Gastroesophageal sphincter (tissue), 4 donors: ENCODE measurements at places on chromosomes 13 and 19. TPM values are rescaled to one million over a fixed set of nuclear protein-coding genes. Genes with fewer than 3 reads are reported as not detected.

DNA sequence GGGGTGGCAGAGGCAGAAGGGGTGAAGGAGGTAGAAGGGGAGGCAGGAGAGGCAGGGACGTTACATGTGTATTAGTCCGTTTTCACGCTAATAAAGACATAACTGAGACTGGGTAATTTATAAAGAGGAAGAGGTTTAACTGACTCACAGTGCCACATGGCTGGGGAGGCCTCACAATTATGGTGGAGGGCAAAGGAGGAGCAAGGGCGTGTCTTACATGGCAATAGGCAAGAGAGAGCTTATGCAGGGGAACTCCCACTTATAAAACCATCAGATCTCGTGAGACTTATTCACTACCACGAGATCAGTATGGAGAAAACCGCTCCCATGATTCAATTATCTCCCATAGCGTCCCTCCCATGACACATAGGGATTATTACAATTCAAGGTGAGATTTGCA is 19.0 kb upstream of the ACOD1 start:
- ATAC-seq: no peak
- H3K27ac ChIP-seq: no peak overlapping the region
- H3K4me1 ChIP-seq: no peaks in the 10 kb centered on the region

DNA sequence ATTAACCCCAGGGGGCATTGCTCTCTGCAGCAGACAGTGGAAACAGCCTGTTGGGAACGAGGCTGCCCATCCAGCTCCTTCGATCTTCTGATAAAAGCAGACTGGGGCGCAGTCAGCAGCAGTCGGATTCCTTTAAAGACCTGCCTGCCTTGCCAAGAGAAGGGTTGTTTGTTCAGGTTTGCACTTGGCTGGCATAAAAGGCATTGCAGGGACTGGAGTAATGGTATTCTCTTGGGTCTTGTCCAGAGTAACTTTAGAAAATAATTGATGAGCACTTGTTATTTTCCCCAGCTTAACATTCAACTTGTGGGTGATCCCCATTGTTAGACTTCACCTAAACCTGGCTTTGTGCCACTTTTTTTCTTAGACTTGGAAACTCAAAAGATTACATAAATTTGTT is 67.3 kb upstream of the SLC10A2 start:
- H3K4me1 ChIP-seq: no peaks in the 10 kb centered on the region
- no peaks in the 10 kb centered on the region for H3K36me3 ChIP-seq
- H3K4me3 ChIP-seq: no peak overlapping the region
- H3K27ac ChIP-seq: no peak overlapping the region

GRCh38 chr13:49419276-49419675 is 24.6 kb downstream of the CAB39L start:
- no peak overlapping the region for H3K27ac ChIP-seq
- H3K4me1 ChIP-seq: no peaks in the 10 kb centered on the region
- no peak overlapping the region for H3K4me3 ChIP-seq
- H3K27me3 ChIP-seq: no peaks in the 10 kb centered on the region
- no peak for ATAC-seq

- ATAC-seq: no peak
- H3K4me1 ChIP-seq: peaks cover 11% of the 10 kb centered on the region
- H3K4me3 ChIP-seq: no peak overlapping the region
- no peak overlapping the region for H3K27ac ChIP-seq
- H3K27me3 ChIP-seq: no peaks in the 10 kb centered on the region
Observed at GRCh38 chr19:48678201-48678600, 5.4 kb upstream of the NTN5 start.

DNA sequence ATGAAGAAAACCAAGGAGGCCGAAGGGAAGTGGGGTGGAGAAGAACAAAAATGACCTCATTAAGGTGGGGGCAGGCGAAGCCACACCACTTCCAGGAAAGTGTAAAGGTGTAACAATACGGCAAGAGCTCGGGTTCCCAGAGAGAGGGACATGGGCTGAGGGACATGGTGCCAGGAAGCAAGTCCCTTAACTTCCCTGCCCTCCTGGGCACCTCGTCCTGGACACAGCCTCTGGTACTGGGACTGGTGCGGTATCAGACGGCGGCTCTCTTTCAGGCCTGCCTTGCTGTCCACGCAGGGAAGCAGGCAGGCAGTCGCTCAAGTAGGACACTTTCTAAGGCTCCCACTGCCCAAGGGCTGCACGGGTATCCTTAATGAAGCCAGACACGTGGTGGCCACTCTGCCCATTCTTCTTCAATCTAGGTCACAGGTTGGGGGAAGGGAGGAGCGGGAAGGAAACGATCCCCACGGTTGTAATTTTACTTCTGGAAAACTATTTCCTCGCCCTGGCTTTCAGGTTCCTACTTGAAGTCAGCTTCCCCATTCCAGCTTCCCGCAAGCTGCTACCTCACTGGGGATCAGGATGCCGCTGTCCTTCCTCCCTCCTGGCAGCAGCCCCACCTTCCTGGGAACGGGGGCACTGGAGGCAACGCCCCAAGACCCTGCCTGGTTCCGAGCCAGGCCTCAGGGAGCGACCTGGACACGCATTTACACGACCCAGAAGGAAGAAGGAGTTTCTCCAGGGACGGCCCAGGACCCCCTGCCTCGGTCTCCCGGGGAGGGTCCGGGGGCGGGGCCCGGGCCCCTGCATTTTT is 1.2 kb downstream of the AP3D1 start:
- peak overlapping the region; percentile 71 for H3K4me3 ChIP-seq
- peaks cover 8% of the 10 kb centered on the region for H3K36me3 ChIP-seq
- no peak for ATAC-seq
- H3K27me3 ChIP-seq: no peaks in the 10 kb centered on the region

DNA sequence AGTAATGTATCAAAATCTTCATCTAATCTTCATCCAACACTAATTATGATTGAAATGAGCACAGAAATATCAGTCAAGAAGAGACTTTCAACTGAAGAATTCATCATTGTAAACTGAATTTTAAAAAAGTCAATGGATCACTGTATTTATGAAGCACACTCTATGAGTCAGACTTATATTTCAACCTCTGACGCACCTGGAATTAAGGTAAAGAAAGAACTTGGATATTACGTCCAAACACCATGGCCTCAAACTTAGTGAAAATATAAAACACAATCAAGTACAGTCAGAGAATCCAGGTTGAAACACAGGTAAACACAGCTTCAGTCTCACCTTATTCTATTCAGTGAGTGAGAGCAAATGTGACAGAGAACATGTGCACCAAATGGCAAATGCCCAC is 39.5 kb downstream of the MIPEP start:
- H3K27me3 ChIP-seq: no peaks in the 10 kb centered on the region
- ATAC-seq: no peak
- no peak overlapping the region for H3K4me3 ChIP-seq
- no peaks in the 10 kb centered on the region for H3K36me3 ChIP-seq
- no peaks in the 10 kb centered on the region for H3K4me1 ChIP-seq
- no peak overlapping the region for H3K27ac ChIP-seq

GRCh38 chr13:74860789-74861188 is 621.2 kb downstream of the TBC1D4 start:
- H3K27ac ChIP-seq: no peak overlapping the region
- no peak overlapping the region for H3K4me3 ChIP-seq
- H3K36me3 ChIP-seq: no peaks in the 10 kb centered on the region
- ATAC-seq: no peak
- no peaks in the 10 kb centered on the region for H3K27me3 ChIP-seq

DNA sequence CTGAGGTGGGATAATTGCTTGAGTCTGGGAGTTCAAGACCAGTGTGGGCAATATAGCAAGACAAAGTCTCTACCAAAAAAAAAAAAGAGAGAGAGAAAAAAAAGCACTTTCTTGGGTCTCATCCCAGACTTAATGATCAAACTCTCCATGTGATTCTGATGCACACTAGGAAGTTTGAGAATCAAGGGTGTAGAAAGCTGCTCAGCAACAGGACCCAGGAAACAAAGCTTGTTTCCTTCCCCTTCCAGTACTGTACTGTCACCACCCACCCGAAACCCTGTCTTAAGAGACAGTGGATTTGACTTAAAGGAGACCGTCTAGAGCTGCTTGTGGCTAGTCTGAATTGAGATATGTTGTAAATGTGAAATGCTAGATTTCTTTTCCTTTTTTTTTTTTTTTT is 5.8 kb downstream of the MISP3 start:
- no peak overlapping the region for H3K27ac ChIP-seq
- ATAC-seq: no peak
- no peak overlapping the region for H3K4me3 ChIP-seq
- no peaks in the 10 kb centered on the region for H3K36me3 ChIP-seq

- no peak overlapping the region for H3K4me3 ChIP-seq
- no peak overlapping the region for H3K27ac ChIP-seq
- no peaks in the 10 kb centered on the region for H3K27me3 ChIP-seq
- no peaks in the 10 kb centered on the region for H3K4me1 ChIP-seq
- no peak for ATAC-seq
- no peaks in the 10 kb centered on the region for H3K36me3 ChIP-seq
Observed at GRCh38 chr13:86665842-86666241, 866.6 kb upstream of the SLITRK6 start.

DNA sequence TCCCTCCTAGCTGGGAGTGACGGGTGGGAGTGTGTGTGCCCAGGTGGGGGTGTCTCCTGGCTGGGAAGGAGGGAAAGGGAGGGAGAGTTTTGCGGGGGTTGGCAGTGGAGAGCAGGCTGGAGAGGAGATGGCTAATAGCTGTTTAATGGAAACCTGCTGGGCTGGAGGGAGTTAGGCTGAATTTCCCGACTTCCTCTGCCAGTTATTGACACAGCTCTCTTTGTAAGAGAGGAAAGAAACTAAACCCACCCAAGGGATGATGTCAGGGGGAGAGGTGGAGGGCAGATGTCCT is 10.2 kb upstream of the ILF3 start:
- H3K4me1 ChIP-seq: no peaks in the 10 kb centered on the region
- H3K36me3 ChIP-seq: peaks cover 50% of the 10 kb centered on the region
- no peaks in the 10 kb centered on the region for H3K27me3 ChIP-seq
- no peak overlapping the region for H3K4me3 ChIP-seq
- ATAC-seq: peak; percentile 2
- H3K27ac ChIP-seq: no peak overlapping the region

DNA sequence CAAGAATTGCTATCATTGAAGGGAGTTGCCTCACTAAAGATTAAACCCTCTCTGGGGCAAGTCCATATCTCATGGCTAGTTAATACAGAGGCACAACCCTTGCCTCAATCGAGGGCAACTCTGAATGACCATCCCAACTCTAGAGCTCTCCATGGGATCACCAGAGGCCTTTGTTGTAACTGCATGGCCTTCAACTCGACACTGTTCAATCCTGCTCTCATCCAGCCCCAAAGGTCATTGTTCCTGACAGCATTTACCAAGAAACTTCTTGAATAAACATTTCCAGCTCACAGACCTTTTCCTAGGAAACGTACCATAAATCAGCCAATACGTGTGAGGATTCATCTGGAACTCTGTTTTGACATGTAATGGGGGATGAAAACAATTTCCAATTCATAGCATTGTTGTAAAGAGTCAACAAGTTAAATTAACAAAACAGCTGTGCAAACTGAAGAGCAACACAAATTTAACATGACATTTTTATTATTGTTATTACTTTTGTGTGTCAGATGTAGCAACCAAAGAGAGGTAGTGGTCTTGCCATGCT is 452.7 kb downstream of the SUCLA2 start:
- no peaks in the 10 kb centered on the region for H3K36me3 ChIP-seq
- H3K4me3 ChIP-seq: no peak overlapping the region
- no peak for ATAC-seq
- H3K27me3 ChIP-seq: no peaks in the 10 kb centered on the region
- H3K4me1 ChIP-seq: peaks cover 8% of the 10 kb centered on the region

- no peaks in the 10 kb centered on the region for H3K27me3 ChIP-seq
- ATAC-seq: no peak
- no peak overlapping the region for H3K27ac ChIP-seq
- no peaks in the 10 kb centered on the region for H3K4me1 ChIP-seq
- no peak overlapping the region for H3K4me3 ChIP-seq
- no peaks in the 10 kb centered on the region for H3K36me3 ChIP-seq
Observed at GRCh38 chr13:102993348-102993747, 72.9 kb downstream of the SLC10A2 start.

DNA sequence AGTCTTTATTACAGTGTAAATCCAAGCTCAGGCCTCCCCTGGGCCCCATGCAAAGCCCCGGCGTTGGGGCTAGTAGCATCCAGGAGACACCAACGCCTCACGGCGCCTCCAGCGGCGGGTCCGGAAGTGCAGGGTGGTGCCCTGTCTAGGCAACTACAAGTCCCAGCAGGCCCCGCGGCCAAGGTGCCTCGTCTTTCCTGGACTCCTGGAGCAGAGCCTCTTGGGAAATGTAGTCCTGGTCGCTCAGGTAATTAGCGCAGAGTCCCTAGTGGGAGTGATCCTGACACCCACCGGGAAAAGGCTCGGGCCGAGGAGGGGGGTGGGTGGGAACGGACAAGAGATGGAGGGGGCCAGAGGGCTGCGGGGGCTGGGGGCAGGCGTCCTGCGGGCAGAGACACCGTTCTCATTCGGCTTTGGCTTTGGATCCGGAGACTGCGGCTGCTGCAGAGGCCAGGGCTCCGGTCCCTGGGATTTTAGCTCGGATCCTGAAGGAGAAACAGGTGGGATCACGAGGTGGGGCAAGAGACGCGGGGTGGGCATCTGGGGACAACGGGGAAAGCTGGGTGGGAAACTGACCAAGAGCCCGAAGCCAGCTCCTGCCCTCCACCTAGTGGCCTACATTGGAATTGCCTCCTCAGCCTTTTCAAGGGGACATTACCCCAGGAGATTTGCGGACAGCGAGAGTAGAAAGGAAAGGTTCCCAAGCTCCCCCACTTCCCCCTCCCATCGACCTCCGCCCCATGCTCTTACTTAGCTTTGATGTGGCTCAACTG is 11.4 kb downstream of the RTN2 start:
- peak; percentile 97 for ATAC-seq
- H3K4me1 ChIP-seq: no peaks in the 10 kb centered on the region
- H3K27me3 ChIP-seq: no peaks in the 10 kb centered on the region
- H3K27ac ChIP-seq: peak overlapping the region; percentile 88
- H3K36me3 ChIP-seq: no peaks in the 10 kb centered on the region

GRCh38 chr13:24275041-24275440 is 34.3 kb upstream of the C1QTNF9 start:
- no peaks in the 10 kb centered on the region for H3K36me3 ChIP-seq
- ATAC-seq: no peak
- H3K27me3 ChIP-seq: no peaks in the 10 kb centered on the region
- H3K4me3 ChIP-seq: no peak overlapping the region

GRCh38 chr19:5877882-5878281 is 7.5 kb upstream of the FUT5 start:
- no peaks in the 10 kb centered on the region for H3K36me3 ChIP-seq
- H3K27me3 ChIP-seq: peaks cover 6% of the 10 kb centered on the region
- H3K4me3 ChIP-seq: no peak overlapping the region
- H3K27ac ChIP-seq: no peak overlapping the region

ATP1A3 gene
- not detected for total RNA-seq

PRODH2 gene
- total RNA-seq: not detected

ELSPBP1 gene
- total RNA-seq: not detected

KLF1 gene
- total RNA-seq: not detected

ZNF439 gene
- 6.5 TPM for total RNA-seq

CCNE1 gene
- total RNA-seq: 1.5 TPM

PCDH17 gene
- 3.9 TPM for total RNA-seq

KCNN4 gene
- 3.6 TPM for total RNA-seq

TGDS gene
- 10.4 TPM for total RNA-seq

IQCN gene
- total RNA-seq: 0.27 TPM

IGSF23 gene
- total RNA-seq: not detected

CGB5 gene
- total RNA-seq: not detected

TJP3 gene
- 0.78 TPM for total RNA-seq
